ENCODE measurements at places on chromosomes 7 and 10.

DNA sequence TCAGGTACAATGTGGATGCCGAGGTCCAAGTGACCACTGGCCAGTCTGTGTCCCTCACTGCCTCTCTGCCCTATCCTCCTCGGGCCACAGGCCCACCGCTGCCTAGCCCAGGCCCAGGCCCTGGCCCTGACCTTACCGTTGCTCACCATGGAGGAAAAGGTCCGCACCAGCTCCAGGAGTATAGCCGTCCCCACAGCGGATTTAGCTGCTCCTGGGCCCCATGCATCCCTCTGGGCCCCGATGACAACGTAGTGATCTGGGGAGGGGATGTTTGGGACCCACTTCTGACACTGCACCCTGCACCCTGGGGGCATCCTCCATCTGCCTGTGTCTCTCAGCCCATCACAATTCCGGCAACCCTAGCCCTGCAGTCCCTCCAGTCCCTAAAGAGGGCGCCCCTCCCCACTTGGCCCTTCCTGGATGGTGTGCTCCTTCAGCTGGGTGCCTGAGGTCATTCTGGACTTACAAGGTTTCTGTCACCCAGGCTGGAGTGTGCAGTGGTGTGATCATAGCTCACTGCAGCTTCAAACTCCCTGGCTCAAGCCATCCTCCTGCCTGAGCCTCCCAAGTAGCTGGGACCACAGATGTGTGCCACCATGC is 12.1 kb downstream of the TFR2 start:
- no peak for DNase-seq

- no peak for DNase-seq
These were observed 141.4 kb upstream of the PRKCQ start for GRCh38 chr10:6721480-6721879.

GRCh38 chr10:124697837-124698544 is 46.2 kb downstream of the FAM53B start:
- peak; percentile 44 for DNase-seq

DNA sequence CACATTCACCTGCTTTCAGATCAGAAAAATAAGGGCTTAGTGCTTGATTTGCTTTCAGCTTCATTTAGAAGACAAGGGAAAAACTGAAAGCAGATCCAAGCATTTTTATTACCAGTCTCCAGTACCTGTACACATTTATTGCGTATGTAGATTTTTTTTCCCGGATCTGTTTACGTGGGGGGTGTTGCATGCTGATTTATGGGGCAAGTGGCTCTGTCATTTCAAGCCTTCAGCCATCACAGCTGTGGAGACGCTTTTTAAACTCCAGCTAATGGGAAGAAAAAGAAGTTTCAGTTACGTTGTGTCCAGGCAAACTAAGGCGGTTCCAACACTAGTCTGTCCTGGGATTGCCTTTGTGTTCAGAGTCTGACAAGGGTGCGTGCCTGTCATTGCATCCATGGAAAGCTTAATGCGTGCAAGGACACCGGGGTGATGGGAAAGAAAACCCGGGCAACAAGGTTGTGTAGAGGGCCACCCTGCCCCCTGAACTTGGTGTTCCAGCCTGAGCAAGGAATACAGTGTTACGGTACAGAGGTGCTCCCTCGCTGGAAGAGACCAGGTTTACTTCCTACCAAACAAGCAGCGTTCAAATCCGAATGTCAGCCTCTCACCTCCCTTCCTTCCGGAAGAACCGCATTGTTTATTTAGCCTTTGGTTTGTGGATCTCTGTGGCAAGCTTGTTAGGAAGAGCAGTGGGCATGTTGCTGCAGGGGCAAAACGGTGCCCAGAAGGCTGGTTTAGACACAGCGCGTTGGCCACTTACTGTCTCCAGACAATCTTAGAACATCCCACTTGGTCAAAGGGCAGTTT is 128.2 kb downstream of the FGFR2 start:
- DNase-seq, result no peak

DNA sequence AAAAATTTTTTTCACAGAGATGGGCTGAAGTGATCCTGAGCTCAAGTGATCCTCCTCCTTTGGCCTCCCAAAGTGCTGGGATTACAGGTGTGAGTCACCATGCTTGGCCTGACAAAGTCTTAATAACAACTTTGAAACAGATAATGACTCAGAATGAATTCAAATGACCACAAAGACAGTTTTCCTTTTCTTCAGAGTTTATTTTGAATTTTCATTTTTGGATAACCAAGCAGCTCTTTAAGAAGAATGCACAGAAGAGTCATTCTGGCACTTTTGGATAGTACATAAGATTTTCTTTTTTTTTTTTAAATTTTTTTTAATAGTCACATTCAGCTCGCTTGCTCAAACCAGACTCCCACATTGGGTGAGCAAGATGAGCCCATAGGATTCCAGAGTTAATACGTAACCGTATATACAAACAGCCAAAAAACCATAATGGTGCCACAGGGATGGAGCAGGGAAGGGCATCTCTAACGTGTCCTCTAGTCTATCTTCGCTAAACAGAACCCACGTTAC is 43.0 kb upstream of the NMT2 start:
- no peak for DNase-seq

GRCh38 chr10:127125331-127125730 is 71.1 kb downstream of the INSYN2A start:
- no peak for DNase-seq

DNA sequence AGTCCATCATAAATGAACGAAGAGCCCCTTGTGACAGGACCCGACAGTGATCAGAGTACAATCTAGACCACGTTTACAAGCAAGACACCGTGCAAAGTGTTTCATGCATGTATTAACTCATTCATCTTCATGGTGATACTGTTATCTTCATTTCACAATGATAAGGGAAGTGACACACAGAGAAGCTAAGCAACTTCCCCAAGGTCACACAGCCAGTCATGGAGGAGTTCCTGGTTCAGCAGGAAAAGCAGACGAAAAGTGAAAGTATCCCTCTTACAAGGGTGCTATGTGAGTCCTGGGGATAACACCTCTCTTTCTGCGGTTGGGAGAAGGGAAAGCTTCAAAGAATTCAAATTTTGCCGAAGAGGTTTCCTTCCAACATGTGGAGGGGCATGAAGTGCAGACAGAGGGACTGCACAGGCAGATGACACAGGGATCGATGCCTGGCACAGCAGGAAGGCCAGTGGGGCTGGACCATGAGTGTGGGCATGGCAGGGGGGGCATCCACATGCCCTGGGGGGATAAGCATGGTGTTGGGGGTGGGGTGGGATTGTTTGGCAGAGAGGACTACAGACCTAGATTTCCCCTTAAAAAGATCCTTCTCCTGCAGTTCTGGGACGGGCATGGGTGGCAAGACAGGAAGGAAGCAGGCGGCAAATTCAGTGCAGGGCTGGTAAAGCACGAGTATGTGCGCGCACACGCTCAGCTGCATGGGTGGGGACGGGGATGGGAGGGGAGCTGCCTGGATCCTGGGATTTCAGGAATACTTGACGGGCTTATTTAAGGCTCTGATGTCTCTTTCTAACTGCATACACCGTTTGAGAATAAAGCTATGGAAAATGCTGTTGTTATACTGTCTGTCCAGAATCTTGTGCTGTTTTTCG is 33.5 kb upstream of the DDC start:
- no peak for DNase-seq

- DNase-seq, result no peak
These were observed 74.7 kb downstream of the VSTM4 start for GRCh38 chr10:49040601-49041000.

GRCh38 chr7:46109437-46109836 is 188.4 kb upstream of the IGFBP3 start:
- DNase-seq, result no peak

DNA sequence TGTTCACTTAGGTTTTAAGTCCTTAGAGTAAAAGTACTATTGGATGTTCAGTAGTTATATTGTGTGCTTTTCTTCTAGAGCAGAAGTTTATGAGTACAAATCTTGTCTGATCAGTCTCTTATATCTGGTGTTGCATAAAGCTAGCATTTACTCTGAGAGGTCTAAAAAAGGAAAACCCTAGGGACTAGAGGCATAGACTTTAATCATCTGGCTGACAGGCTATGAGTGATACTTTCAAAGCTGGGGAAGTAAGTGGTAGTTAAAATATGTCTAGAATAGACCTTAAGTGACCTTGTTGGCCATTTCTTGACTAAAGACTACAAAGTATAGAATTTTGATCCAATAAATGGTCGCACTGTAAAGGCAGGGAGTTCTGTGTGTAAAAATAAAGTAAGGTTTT is 32.9 kb upstream of the PHYHIPL start:
- no peak for DNase-seq

GRCh38 chr10:121260377-121260776 is 337.9 kb downstream of the FGFR2 start:
- DNase-seq, result no peak

- DNase-seq, result no peak
These were observed 40.0 kb upstream of the INSIG1 start for GRCh38 chr7:155257482-155258225.

GRCh38 chr10:112343056-112343806 is 30.7 kb upstream of the ACSL5 start:
- DNase-seq, result no peak

- no peak for DNase-seq
These were observed 244.8 kb downstream of the PRKG1 start for GRCh38 chr10:51319173-51319435.

- no peak for DNase-seq
These were observed 48.6 kb downstream of the ITGB1 start for GRCh38 chr10:32909456-32909855.

- DNase-seq, result no peak
These were observed 376.4 kb downstream of the HTR7 start for GRCh38 chr10:90481326-90481923.

- no peak for DNase-seq
These were observed 96.1 kb upstream of the PLXNA4 start for GRCh38 chr7:132672200-132672990.

- DNase-seq, result no peak
These were observed 1.1 kb upstream of the IQUB start for GRCh38 chr7:123535517-123535916.

DNA sequence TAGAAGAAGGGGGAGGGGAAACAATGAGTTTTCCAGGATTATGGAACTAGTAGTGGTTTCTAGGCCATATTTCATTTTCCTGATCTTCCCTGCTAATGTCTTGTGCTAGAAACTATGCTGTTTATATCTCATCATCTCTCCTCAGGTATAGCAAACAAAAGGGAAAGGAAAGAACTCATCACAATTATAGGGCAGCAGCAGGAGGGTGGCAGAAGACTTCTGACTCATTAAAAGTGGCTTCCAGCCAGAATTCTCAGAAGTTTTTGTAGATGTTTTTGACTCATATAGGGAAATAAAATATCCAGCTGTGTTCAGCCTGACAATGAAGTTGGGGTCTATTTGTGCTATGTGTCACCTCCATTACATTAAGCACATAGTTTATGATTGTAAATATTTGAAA is 6.5 kb downstream of the AHR start:
- DNase-seq, result no peak

GRCh38 chr10:23614483-23614882 is 175.6 kb downstream of the OTUD1 start:
- DNase-seq, result no peak

- no peak for DNase-seq
These were observed 103.4 kb upstream of the SEMA3D start for GRCh38 chr7:85290269-85290668.

GRCh38 chr10:35579726-35580422 is 25.3 kb upstream of the GJD4 start:
- no peak for DNase-seq

GRCh38 chr10:71357792-71358265 is 38.8 kb downstream of the SLC29A3 start:
- no peak for DNase-seq

DNA sequence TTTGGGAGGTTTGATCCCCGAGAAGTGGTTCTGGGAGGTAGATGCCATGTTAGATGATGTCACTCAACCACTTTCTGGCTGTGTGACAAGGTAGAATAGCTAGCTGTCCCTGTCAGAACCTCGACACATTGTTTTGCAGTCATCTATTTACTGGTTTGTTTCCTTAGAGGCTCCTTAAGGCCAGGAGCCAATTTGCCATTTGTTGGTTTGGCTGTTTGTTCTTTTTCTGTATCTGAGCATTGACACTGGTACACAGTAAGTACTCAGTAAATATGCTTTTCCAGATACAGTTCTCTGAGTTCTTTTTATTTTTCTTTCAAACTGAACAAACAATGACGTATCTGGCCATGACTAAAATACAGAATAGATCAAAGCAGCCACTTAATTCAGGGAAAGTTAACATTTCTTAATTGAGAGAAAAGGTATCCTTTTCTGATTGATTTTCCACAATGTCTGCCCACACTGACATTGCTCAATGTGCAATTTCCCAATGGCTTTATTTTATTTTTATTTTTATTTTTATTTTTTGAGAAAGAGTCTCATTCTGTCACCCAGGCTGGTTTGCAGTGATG is 121.6 kb downstream of the SPAG6 start:
- no peak for DNase-seq

DNA sequence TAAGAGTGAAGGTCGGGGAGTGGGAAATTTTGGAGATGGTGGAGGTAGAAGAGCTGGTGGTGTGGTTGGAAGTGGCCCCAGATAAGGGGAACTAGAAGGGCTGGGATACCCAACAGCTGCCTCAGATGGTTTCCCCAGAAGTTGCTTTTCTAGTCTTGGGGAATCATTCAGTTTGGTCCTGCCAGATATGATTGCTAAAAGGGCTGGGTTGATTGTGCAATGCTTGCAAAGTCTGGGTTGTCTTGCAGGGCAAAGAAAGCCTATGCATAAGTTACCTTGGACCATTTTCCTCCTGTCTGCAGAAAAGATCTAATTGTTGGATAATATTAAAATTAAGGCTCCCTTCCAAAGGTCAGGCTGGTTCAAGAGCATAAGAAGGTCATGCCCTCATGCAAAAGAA is 213.8 kb upstream of the ZNF804B start:
- DNase-seq, result no peak

- DNase-seq, result no peak
These were observed 366.3 kb downstream of the TNS3 start for GRCh38 chr7:47215640-47216039.

GRCh38 chr10:49294731-49295130 is 4.2 kb upstream of the C10orf71 start:
- DNase-seq, result no peak

DNA sequence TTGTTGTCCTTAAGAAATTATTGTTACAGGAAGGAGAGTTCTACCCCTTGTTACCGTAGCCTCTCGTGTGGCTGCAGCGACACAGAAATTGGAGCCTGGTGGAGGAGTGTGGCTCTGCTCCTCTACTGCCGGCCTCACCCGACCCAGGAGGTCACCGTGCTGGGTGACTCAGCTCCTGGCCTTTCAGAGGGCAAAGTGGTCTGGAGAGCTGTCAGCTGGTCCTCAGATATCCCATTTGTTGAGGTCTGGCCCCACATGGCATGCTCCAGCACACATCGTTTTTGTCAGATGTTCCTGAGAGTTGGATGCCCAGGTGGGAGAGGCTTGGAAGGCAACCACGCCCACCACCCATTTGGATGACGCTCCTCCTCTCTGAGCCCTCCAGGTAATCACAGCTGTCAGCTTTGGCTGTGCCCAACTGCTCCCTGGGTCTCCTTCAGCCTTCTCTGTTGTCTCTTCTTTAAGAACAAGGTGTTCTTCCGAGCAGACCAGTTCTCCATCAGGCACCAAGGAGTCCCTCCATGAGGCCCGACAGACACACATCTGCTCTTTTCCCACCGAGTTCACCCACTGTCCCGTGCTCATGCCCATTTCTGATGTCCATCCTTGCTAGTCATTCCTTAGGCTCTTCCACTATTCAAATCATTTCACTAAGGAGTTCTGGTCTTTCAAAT is 80.3 kb downstream of the RAMP3 start:
- no peak for DNase-seq

Measured in effector CD4-positive, alpha-beta T cell (primary cell).